ENCODE measurements at places on chromosomes 4 and X.
A peak's percentile ranks its signal among the peaks of the same experiment; 100 is the strongest.

GRCh38 chr4:152451496-152451895 lies 84.4 kb downstream of the FBXW7 start:
- no peak for DNase-seq

GRCh38 chr4:85826060-85826678 lies 351.2 kb downstream of the ARHGAP24 start:
- no peak for DNase-seq

DNA sequence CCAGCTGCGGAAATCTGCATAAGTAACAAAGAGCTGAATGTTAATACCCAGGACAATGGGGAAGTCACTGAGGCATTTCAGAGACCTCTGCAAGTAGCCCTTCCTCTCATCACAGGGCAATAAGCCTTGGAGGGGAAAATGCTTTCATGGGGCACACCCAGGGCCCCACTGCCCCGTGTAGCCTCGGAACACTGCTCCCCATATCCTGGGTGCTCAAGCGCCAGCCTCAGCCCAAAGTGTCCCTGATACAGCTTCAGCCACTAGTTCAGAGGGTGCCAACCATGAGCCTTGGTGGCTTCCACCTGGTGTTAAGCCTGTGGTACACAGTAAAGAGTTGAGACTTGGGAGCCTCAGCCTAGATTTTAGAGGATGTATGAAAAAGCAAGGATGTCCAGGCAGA lies 402.8 kb upstream of the CXorf51A start:
- no peak for DNase-seq

GRCh38 chrX:2325076-2325784 lies 175.5 kb downstream of the DHRSX start:
- DNase-seq = no peak

GRCh38 chrX:100695302-100695701 lies 36.6 kb downstream of the SYTL4 start:
- no peak for DNase-seq

DNA sequence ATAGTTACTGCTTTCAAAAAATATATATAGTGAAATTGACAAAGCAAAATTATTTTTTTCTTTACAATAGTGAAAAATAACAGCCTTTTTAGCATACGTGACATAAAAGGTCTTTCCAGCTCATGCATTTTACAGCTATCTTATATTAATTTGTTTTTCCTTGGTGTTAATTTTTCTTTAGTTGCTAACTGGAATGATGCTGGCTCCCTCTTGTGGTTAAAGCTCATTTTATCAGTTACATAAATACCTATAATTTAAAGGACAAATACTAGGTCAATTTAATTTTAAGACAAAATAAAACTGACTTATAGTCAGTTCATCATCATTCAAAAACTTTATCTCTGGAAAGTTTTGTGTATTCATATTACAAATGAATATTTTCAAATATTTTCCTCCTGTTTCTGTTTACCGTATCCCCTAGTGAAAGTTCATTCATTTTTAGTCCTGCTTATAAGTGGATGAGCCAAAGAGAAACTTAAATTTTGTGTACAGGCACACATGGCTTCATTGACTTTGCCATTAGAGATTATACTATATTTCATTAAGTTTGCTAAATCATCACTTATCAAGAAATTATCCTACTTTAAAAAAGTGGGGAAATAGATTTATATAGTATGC lies 9.9 kb upstream of the ANAPC4 start:
- no peak for DNase-seq

DNA sequence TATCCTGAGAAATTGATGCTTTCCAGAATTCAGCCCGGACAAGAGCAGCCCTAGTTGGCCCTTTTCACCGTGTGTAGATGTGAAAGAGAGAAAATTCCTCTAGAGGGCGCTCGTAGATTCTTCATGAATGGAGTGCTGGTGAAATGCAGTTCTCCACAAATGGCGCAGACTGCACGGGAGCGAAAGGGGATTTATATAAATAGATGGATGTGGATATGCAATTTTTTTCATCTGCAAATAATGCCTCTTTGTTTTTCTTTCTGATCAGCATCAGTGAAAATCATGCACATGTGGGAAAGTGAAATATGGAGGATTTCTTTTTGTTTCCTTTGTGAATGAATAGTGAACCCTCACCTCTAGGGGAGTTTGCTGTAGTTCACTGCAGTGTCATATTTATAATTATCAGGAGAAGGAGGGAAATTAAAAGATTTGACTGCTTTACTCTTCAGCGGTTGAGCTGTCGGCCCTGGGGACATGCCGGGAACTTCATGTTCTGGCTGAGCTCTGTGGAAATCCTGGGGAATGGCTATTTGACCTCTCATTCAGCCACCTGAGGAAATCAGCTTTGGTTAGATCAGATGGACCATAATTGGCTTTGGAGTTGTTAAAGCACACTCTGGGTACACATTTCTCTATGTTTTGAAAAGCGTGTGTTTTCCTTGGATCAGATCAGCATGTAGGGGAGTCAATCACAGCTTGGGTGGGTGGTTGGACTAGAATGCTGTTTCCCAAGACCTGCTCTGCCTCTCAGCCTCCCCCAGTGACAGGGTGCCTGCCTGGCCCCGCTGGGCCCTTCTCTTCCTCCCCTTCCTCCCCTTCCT lies 115.0 kb upstream of the SHISA3 start:
- DNase-seq = no peak

GRCh38 chr4:165738571-165738970 lies 134.5 kb upstream of the TLL1 start:
- DNase-seq = no peak

DNA sequence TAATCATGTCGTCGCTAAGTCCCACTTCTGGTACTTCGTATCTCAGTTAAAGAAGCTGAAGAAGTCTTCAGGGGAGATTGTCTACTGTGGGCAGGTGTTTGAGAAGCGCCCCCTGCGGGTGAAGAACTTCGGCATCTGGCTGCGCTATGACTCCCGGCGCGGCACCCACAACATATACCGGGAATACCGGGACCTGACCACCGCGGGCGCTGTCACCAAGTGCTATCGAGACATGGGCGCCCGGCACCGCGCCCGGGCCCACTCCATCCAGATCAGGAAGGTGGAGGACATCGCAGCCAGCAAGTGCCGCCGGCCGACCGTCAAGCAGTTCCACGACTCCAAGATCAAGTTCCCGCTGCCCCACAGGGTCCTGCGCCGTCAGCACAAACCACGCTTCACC lies 11.3 kb downstream of the PNCK start:
- DNase-seq = peak; percentile 44

GRCh38 chrX:130829526-130830515 lies 73.2 kb downstream of the ENOX2 start:
- no peak for DNase-seq

DNA sequence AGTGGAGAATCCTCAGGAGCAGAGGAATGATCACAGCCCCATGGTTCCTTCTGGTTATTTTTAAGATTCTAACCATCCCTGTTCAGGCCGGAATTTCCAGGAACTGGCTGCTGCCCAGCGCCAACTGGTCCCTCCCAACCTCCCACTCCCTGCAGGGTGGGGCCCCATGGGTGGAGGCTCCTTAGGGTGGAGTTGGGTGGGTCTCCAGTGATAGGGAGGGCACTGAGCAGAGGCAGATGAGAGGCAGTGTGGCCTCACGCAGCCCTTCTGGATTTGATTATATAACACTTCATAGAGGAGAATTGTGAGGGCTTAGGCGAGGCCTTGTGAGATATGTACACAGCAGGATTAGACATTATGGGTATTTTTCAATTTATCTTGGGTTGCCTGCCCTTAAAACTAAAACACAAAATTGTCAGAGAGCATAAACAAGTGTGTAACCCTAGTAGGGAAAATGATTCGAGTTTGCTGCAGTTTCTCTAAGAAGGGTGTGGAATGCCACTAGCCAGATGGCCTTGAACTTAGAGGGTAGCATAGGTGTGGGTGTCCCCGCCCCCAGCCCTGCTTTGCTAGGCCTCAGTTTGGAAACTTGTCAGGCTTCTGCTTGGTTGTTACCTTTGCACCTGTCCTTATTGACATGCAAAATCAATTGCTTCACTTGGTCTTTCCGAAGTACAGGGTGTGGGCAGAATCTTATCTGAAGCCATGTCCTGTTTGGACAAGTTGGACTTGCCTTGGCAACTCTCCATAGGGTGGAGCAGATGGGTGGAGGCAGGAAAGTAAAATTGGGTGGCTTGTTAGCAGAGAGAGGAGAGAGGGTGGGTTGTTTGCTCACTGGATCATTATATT lies 9.4 kb downstream of the KLF3 start:
- no peak for DNase-seq

DNA sequence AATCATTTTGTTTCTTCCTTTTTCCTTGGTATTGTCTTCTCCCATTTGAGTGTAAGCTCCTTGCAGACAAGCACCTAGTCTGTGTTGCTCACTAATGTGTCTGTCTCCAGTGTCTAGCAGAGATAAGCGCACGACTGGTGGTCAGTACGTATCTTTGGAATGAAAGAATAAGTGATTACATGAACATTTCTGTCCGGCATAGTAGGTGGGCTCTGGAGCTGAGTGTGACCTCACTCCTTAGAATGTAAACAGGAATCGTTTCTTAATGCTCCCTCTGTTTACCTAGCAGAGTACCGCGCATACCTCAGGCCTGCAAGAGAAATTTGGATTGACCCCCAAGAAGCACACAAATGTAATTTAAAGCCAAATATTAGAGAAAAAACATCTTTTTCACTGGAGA lies 235.4 kb downstream of the MAML3 start:
- no peak for DNase-seq

DNA sequence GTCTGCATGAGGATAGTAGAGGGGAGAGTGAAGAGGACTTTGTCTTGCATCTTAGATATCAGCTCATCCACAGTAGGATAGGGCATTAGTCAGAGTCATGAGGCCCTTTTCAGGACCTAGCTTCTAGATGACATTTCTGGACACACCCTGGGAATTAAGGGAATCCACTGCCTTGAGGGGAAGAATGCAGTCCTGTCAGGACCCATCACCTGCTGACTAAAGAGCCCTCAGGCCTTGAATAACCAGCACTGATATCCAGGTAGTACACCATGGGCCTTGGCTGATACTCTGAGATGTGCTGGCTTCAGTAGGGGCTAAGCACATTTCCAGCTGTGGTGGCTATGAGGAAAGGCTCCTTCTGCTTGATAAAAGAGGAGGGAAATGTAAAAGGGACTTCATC lies 134.4 kb downstream of the EDA2R start:
- DNase-seq = no peak
